Kidney capillary endothelial cell (primary cell): ENCODE measurements at places on chromosomes 6 and 20.
A peak's percentile ranks its signal among the peaks of the same experiment; 100 is the strongest.

DNA sequence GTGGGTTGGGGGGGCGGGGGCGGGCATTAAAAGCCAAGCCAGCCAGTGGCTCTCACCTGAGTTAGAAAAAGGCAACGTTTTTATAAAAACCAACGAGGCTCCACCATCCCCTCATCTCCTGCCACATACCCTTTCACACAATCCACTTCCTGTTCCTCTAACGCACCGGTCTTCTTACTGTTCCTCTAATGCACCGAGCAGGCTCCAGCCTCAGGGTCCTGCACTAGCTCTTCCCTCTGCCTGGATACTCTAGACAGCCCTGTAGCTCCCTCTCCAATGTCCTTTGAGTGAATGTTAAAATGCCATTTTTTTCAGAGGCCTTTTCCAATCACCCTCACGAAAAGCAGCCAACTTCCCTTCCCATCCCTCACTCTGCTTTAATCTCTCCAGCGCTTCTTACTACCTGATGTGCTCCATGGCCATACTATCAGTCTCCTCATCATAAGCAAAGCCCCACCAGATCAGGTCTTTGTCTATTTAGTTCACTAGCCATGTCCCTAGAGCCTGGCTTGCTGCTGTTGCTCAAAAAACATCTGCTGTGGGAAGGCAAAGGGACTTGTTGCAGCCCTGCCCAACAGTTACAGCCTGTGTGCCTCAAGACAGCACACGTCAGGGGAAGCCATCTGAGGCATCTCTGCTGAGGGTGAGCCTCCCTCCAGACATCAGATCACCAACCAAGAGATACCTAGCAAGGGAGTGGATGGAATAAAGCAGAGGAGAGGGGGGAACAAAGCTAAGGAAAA is 3.9 kb downstream of the FKBP1A start:
- peak; percentile 14 for DNase-seq

- no peak for DNase-seq
Observed at GRCh38 chr6:46954837-46955451, 33.2 kb upstream of the ADGRF5 start.

DNA sequence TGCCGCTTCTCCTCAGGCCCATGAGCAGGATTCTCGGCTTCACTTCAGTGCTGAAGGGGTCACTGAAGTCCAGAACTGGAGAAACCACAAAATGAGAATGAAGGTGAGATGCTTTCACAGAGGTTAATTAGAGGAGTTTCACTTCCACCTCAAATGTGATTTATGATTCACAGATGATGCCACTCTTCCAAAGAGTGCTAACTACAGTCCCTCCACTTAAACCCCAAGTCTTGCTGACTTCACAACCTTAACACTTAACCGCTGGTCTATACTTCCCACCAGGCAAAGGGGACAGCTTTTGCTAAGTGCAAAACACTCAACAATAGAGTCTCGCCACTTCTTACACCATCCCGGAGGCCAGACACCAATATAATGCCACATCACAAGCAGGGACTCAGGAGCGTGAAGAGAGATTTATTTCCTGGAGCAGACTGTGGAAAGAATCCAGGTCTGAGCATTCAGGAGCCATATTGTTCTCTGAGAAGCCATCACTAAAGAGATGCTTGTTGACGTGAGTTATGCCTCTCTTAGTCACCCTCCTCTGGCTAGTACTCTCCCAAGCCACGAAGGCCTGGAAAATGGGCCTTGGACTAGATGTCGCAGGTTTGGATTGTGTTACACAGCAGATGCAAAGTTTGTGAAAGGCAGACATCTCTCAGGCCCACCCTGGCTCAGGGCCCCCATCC is 24.4 kb downstream of the RRAGD start:
- DNase-seq = no peak

DNA sequence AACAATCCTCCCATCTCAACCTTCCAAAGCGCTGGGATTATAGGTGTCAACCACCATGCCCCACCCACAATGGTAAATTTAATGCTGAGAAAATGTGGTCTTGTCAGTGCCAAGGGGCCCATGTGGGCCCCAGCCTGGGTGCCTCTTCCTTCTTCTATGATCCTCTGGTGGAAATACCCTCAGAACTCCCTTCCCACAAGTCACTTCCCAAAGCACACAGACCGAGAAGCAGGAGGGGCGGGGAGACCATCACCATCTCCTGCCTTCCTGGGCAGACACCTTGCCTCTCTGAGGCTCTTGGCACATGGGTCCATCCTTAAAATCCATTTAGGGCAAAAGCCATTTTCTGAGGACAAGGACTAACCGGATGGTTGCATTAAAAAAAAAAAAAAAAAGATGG is 59.0 kb downstream of the NOL4L start:
- no peak for DNase-seq

- no peak for DNase-seq
Observed at GRCh38 chr6:38168126-38168525, 348.6 kb downstream of the ZFAND3 start.

GRCh38 chr20:44435630-44436335 is 39.9 kb upstream of the TTPAL start:
- DNase-seq = peak; percentile 36

GRCh38 chr20:48282591-48283228 is 497.4 kb upstream of the SULF2 start:
- no peak for DNase-seq

DNA sequence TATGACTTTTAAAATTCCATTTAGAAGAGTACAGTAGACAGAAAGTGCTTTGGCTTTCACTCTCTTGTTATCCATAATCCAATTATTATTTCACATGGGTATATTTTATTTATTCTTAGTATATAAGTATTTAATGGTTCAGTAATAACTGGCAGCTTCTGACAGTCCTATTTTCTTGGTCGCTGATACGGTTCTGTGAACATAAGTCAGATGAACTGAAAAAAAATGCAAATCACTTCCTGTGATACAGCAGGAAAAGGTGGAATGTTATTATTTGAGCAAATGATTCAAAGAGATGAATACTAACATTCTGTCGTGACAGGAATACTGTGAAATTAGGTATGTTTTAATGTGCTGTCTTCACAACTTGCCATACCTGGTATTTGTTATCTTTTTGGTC is 132.3 kb downstream of the ARHGAP18 start:
- DNase-seq = no peak

DNA sequence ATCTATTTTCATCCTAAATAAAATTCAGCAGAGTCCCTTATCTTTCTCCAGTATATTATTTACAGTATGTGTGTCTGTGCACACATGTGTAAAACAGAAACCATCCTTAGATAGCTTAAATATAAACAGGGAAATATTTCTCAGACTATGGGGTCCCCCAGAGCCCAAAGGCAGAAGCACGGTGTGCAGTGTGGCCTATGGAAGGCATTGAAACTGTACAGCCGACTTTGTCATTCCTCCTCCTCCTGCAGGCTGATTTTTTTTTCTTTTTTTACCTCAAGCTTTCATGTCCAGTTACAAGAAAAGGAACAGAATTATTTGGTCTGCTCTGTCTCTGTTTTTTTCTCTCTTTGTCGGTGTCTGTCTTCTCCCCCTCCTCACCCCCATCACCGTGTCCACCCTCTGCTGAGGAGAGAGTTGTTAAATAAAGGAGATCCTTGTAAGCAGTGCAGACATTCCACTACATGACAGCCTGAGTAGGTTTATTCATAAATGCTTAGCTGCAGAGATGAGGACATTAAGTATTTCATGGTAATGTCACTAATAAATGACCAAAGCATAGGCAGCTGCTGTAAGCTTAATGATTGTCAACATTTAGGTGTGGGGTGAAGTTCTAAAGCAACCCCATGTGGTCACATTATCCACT is 31.8 kb upstream of the SLC35D3 start:
- no peak for DNase-seq

GRCh38 chr6:43796903-43797890 is 27.2 kb downstream of the VEGFA start:
- DNase-seq = no peak

DNA sequence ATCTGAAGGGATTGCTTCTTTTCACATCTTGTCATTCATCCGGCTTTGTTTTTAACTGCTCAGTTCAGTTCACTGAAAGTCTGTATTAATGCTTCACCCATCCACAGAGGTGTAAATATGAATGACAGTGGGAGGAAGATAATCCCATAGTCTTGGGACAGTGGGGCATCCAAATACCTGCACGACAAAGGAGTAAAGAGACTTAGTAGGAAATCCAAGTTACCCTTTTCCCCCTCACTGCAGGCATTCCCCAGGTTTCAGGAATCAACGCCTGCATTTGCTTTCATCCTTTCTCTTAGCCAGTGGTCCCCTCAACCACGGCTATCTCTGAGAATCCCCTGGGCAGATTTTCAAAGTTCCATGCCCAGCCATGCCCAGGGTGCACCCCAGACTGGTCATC is 110.2 kb downstream of the MYLK4 start:
- no peak for DNase-seq
